ENCODE measurements at places on chromosomes 7 and 10.

- DNase-seq: peak; percentile 11
Observed at GRCh38 chr7:31744294-31744874, 57.4 kb downstream of the PPP1R17 start.

DNA sequence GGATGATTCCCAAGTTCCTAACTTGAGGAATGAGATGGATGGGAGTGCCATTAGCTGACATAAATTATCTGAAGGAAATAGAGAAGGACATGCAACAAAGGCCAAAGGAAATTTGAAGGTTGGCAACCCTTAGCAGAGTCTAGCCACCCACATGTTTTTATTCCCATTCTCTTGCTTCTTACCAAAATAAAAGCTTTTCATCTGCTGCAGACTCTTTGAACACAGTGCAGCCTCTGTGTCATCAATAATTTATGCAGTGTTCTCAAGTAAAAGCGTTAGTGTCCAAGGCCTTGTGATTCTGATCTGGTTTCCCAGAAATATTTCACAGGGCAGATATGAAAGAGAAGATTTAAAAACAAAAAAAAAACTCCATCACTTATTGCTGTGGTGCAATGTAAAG is 98.5 kb downstream of the ST7 start:
- DNase-seq: no peak

DNA sequence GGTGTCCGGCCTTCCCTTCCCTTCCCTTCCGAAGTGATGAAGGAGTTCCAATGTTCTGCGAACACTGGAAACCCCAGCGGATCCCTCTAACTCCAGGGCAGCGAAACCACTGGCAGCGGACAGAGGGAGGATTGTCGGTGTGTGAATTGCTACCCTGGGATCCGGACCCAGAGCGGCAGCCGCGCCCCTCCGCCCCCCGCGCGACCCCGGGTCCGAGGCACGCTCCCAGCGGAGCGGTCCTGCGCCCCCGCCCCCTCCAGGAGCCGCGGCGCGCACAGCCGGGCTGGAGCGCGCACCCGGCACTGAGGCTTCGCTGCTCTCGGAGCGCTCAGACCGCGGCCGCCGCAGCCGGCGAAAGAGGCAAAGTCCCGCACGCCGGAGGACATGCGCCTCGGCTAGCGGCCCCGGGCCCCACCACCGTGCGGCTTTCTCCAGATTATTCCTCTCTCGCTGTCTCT is at the start of gene PTPRZ1:
Gene PTPRZ1, plus strand, starts transcription at position 331 of the 458 bp plus-strand sequence. CDS start 339 bp downstream, outside the sequence.
- no peak for DNase-seq

DNA sequence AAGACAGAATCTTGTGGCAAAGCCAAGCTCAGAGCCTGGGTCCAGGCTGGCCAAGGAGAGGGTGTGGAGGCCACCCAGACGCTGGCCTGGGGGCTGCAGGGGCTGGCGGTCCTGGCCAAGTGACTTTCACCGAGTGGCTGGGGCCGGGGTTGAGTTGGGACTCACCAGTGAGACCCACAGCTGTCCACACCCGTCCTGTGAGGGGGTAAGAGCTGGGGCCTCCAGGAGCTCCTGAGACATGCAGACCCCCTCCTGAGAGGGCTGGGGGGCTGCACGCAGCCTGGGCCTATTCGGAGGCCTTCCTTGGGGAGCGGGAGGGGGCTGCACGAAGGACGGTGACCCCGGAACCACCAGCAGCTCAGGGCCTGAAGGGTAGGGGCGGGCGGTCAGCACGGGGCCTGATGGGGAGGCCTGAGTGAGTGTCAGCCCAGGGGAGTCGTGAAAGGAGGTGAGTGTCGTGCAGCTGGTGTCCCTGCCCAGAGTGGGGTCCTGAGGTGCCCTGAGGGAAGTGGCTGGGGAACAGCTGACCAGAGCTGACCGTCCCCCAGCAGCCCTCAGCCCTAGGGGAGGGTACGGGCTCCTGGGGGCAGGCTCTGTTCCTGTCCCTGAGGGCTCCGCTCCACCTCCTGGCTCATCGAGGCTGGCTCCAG is 100.9 kb downstream of the FOXL3 start:
- DNase-seq: no peak

- no peak for DNase-seq
Observed at GRCh38 chr10:200405-200804, 65.2 kb downstream of the ZMYND11 start.

GRCh38 chr7:157700231-157701005 is 363.6 kb downstream of the DNAJB6 start:
- no peak for DNase-seq

DNA sequence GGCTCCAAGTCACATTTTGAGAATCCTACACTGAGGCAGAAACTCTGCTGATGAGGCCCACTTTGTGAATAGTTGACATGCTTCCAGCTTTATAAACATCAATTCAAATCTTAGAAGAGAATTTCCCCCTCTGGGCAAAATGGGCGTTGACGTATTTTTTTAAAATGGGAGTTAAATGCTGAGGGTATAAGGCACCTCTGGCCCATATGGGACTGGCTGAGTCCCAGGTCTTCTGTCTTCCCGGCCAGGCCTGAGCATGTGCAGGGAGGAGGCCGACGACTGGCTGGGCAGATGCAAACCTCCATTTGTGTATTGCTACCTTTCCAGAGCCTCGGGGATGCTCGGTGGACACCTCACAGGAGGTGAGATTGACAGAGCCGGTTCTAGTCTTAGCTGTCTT is 37.7 kb downstream of the BUB3 start:
- DNase-seq: no peak

- no peak for DNase-seq
Observed at GRCh38 chr10:1198453-1199344, 142.5 kb downstream of the WDR37 start.

GRCh38 chr7:127897704-127898454 is 133.4 kb downstream of the LRRC4 start:
- no peak for DNase-seq

DNA sequence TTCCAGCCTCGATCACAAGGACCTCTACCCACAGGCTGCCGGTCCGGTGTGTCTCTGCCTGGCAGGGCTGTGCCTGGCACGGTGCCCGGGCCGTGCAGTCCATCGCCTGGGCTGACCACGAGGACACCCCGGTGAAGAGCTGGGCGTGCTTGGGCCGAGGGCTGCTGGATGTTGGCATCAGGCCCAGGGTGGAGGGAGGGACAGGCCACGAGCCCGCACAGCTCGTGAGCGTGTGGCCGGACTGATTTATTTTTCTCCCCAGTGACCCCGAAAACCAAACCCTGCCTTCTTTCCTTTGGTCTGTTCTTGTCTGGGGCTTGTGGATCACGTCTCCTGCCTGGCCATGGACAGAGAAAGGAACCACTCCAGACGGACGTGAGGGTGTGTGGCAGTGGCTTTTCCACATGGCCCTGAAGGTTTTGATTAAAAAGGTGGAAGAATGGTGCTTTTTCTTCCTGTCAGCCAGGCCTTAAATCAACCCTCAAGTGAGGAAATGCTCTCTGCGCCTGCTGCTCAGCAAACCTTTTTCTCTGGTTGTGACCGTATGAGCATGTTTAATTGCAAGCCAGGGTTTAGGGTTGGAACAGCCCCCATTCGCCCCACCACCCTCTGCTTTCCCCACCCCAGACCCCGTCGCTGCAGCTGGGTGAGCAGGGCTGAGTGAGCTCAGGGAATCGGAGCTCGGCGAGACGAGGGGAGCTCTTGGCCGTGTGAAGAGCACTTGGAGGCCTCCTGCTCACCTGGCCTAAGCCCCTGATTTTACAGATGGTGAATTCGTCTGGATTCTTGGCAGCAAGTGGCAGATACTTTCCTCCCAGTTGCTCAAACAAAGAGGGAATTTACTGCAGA is 130.1 kb downstream of the RGS10 start:
- DNase-seq: no peak

- no peak for DNase-seq
Observed at GRCh38 chr7:103113164-103113563, 35.7 kb downstream of the NAPEPLD start.

DNA sequence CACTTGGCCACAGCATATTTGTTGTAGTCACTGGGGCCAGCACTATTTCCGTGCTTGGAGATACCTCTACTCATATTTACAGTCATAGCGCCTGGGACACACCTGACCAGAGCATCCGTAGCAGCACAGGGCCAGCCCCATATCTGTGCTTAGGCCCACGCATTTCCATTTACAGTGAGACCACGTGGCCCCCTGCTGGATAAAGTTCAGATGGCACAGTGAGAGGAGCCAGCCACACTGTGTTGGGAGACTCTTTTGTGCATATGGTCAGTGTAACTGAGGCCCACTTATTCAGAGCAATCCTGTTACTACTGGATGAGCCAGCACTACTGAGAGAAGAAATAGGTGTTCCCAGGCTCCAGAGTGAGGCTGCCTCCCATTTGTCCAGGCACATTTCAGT is 455.3 kb downstream of the REEP3 start:
- no peak for DNase-seq

Data from NCI-H2081 treated with DMSO at 0.1 percent for 48 hours (cell line).